ENCODE measurements at places on chromosomes 1 and 21. TPM values are rescaled to one million over a fixed set of nuclear protein-coding genes. Genes with fewer than 3 reads are reported as not detected.

IGFN1 gene
- total RNA-seq = not detected

DNA sequence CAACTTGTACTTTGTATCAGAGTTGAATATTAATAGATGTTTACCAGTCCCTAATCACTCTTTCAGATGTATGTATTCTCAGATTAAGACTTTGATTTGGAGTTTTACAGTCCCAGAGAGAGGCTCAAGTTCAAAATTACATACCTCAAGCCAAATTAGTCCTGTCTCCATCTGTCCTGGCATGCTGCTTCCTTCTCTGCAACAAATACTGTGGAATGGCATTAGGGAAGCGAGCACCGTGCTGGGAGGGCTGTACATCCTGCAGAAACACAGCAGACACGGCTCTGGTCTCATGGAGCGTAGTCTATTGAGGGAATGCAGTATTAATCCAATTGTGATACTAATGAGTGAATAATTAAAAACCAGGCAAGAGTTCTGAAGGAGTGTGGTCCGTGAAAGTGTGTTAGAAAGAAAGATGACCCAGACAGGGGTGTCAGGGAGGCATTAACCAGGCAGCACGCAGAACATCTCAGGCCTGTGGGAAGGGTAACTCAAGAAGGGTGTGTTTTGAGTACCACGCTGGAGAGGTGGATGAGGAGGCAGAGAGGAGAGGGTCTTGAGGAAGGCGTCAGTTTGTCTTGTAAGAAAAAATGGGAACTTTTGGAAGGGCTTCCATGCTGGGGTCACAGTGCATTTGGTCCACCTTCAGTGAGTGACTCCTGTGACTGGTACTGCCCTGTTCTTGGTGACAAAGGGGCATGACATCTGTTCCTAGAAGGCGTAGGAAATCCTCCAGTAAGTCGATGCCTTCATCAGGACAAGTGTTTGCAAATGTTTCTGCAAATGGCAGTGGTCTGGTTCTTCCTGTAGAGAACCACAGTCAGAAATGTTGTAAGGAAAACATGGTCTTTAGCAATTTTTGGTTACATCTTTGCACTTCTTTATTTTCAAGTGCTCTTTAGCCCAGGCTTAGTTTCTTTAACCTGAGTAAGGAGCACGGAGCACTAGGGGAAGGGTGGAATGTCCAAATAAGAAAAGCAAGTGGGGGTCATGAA, 1.6 kb downstream of the RAB4A start:
- no peaks in the 10 kb centered on the region for H3K27me3 ChIP-seq
- H3K36me3 ChIP-seq = peaks cover 33% of the 10 kb centered on the region
- peaks cover 29% of the 10 kb centered on the region for H3K4me1 ChIP-seq
- peak overlapping the region; percentile 88 for H3K4me3 ChIP-seq

DNA sequence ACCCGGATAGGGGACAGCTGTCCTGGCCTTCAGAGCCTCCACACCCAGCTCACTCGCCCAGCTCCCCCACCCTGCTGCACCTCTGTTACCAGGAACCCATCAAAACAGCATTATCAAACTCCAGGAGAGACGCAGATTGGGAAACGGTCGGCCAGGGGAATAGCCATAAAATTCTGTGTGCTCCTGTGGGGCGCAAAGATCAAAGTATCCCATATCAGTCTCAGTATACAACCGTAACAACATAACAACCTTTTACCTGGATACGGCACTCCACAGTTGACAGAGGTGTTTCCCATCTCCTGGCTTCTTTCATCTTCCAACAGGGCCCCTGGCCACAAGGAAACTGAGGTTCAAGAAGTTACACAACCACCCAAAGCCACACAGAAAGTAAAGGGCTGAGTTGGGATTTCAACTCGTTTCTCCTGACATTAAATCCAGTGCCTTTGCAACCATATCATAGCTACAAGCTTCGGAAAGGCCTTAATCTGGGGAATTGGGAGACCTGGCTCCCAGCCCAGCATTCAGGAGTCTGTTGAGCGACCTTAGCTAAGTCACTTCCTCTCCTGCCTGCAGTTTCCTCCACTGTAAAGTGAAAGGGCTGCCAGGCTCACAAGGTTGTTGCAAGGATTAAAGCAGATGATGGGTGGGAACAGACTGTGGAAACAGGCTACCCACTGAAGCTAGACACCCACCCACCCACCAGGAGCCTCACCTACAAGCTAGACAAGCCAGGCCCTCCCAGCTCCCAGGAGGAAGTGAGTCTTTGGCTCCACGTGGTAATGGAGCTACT, 8.1 kb upstream of the EPHB2 start:
- no peak overlapping the region for H3K4me3 ChIP-seq
- H3K36me3 ChIP-seq = no peaks in the 10 kb centered on the region
- no peaks in the 10 kb centered on the region for H3K27me3 ChIP-seq
- no peak overlapping the region for H3K27ac ChIP-seq

GRCh38 chr1:163509114-163509513, 187.4 kb downstream of the NUF2 start:
- no peak overlapping the region for H3K27ac ChIP-seq
- H3K36me3 ChIP-seq = no peaks in the 10 kb centered on the region
- H3K4me3 ChIP-seq = no peak overlapping the region
- DNase-seq = no peak
- no peaks in the 10 kb centered on the region for H3K27me3 ChIP-seq
- H3K4me1 ChIP-seq = no peaks in the 10 kb centered on the region

DNA sequence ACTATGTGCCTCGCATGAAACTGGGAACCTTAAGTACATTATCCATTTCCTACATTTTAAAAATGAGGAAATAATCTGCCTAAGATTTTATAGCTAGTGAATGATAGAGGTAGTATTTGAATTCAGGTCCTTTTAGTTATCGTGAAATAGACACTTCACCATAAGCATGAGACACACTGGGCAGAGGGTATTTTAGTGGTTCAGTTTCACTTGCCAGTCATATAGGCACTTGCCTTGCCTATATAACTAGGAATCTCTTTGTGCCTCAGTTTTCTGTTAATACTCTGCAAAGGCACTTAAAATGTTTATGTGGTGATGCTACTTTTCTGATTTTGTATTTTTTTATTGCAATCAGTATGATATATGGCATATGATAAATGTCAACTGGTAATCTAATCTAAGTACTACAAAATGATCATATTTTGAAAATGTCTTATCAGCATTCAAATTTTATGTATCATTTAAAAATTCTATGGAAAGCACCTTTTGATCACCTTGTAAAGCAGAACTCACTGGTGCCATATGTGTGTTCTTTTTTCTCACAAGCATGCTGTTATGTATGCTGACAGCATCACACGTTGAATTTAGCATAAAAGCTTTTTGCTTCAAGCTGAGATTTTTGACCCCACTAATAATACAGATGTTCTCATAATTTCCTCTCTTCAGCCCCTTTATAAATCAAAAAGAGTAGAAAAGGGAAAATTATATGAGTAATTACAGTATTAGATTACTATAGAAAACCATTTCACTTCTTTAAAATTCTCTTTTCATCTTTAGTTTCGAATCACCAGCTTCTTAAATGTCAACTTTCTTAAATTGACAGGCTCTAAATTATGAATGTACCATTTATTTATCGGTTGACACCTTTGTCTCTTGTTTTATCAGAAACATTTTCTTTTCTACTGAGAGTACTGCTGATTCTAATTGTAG, 52.6 kb downstream of the RPS6KC1 start:
- H3K27ac ChIP-seq = no peak overlapping the region
- H3K36me3 ChIP-seq = no peaks in the 10 kb centered on the region
- no peaks in the 10 kb centered on the region for H3K27me3 ChIP-seq
- no peak overlapping the region for H3K4me3 ChIP-seq
- H3K4me1 ChIP-seq = no peaks in the 10 kb centered on the region

ATP6V1G3 gene
- total RNA-seq = not detected

DNA sequence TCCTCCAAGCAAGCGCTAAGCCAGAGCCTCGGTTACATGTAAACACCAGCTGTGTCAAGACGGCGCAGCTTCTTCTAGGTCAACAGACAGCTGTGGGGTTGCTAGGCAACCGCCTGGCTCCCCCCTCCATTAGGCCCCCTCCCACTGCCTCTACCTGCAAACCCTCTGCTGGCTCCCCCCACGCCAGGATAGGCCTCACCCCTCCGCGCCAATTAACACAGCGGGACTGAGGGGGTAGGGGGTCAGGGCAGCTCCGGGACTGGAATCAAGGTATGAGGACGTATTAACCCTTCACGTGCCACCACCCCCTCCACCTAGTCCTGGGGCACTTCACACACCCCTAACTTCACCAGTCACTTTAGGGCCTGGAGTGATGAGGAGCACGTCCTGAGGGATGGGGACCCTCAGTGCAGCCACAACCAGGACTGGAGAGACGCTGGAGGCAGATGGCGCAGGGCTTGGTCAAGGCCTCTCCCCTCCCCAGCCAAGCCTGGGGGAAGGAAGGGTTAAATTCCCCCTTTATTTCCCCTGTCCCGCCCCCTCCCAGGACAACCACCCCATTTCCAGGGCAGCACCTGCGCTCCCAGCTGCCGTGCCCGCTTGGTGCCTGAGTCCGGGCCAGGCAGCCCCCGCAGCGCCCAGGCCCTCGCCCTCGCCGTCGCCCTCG, 37.4 kb upstream of the WASF2 start:
- peak overlapping the region; percentile 63 for H3K4me3 ChIP-seq
- no peak for DNase-seq
- H3K27me3 ChIP-seq = no peaks in the 10 kb centered on the region

ANKRD34A gene
- total RNA-seq = 0.27 TPM

FNDC10 gene
- total RNA-seq = 4.7 TPM

JAM2 gene
- not detected for total RNA-seq

GRCh38 chr1:172630056-172630818, 28.7 kb upstream of the FASLG start:
- H3K27me3 ChIP-seq = no peaks in the 10 kb centered on the region
- H3K27ac ChIP-seq = peak overlapping the region; percentile 74
- H3K4me3 ChIP-seq = no peak overlapping the region
- H3K36me3 ChIP-seq = peaks cover 14% of the 10 kb centered on the region
- peaks cover 70% of the 10 kb centered on the region for H3K4me1 ChIP-seq
- DNase-seq = no peak

UMODL1 gene
- 0.22 TPM for total RNA-seq

- peak overlapping the region; percentile 95 for H3K27ac ChIP-seq
- H3K36me3 ChIP-seq = peaks cover 68% of the 10 kb centered on the region
- H3K4me1 ChIP-seq = peaks cover 50% of the 10 kb centered on the region
- peak; percentile 77 for DNase-seq
- H3K4me3 ChIP-seq = peak overlapping the region; percentile 77
- H3K27me3 ChIP-seq = no peaks in the 10 kb centered on the region
These were observed 9.8 kb downstream of the PDXK start for GRCh38 chr21:43728467-43729390.

DNA sequence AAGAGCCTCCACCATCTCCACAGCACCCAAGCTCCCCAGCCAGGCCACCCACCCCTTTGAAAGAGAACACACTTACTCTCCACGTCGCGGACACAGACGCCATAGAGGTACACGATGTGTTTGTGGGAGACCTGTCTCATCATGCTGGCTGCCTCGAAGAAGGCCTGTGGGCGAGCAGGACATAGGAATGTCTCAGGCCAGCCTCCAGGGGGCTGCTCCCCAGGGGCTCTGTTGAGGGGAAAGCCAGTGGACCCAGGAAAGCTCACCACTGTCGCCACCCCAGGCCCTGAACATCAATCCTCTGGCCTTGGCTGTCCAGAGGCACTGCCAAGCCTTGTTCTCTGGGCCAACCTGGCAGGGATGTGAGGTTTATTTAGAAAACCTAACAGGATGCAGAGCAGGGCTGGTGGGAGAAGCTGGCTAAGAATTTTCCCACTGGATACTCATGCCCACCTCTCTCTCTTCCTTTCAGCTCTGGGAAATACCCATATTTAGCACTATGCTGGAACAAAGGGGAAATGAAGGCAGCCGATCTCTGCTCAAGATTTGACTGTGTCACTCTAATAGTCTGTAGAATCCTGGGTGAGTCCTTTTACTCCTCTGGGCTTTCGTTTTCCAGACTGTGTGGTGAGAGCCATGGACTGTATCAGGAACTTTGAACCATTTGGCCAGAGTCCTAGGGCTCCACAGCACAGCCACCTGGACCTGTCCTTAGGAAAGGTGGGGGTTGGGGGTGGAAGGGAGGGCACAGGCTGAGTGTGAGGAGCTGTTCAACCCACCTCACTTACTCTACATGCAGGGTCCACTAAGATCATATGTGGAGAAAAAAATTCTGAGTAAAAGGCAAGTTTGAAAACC, 101.9 kb downstream of the RAVER2 start:
- H3K27me3 ChIP-seq = no peaks in the 10 kb centered on the region
- no peak overlapping the region for H3K4me3 ChIP-seq
- no peak for DNase-seq
- H3K36me3 ChIP-seq = peaks cover 37% of the 10 kb centered on the region
- H3K4me1 ChIP-seq = no peaks in the 10 kb centered on the region
- peak overlapping the region; percentile 50 for H3K27ac ChIP-seq

DNA sequence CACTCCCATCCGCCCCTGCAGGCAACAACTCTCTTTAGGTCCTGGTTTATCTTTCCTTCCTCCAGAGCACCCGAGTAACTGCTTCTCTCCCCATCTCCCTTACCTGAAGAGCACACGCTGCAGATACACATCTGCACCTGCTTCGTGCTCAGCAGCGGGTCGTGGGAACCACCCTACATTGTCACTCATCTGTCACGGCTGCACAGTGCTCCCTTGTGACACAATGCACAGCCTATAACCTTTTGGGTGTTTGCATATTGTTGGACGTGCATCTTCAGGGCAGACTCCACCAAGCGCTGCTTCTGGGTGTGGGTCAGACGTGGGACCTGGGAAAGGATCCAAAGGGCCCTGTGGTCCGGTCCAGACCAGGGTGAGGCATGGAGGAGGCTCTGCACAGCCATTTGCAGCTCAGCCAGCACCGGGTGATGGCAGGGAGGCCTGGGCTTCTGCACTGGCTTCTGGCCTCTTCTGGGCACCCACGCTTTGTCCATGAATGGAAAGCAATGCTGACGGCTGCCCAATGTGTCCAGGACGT, 42.5 kb downstream of the WDR4 start:
- H3K4me1 ChIP-seq = no peaks in the 10 kb centered on the region
- H3K27me3 ChIP-seq = no peaks in the 10 kb centered on the region
- no peak overlapping the region for H3K27ac ChIP-seq
- H3K36me3 ChIP-seq = peaks cover 26% of the 10 kb centered on the region

Measured in Calu3 (cell line).